ENCODE measurements at places on chromosomes 1 and 21.

GRCh38 chr1:27604579-27605299 lies 795 bp upstream of the AHDC1 start:
- no peak for DNase-seq

- DNase-seq = no peak
These were observed 48.1 kb downstream of the PRKCZ start for GRCh38 chr1:2098301-2098698.

GRCh38 chr1:24052220-24052619 lies 59.7 kb downstream of the MYOM3 start:
- DNase-seq = no peak

- no peak for DNase-seq
These were observed 631.9 kb upstream of the PKN2 start for GRCh38 chr1:88052167-88052566.

Data from D341Med (cell line).